Uterine smooth muscle cell (primary cell): ENCODE measurements at places on chromosomes 16 and 17. TPM values are rescaled to one million over a fixed set of nuclear protein-coding genes. Genes with fewer than 3 reads are reported as not detected.

OR2C1 gene
- 0.25 TPM in 1 of 2 replicates, not detected in the other for total RNA-seq

SLC22A31 gene
- total RNA-seq, result under 0.01 and 0.25 TPM in 2 replicates

SMIM5 gene
- not detected in 2 replicates for total RNA-seq

LGALS3BP gene
- total RNA-seq, result 206 and 456 TPM in 2 replicates

INCA1 gene
- 0.11 and 0.37 TPM in 2 replicates for total RNA-seq

CIBAR2 gene
- not detected in 2 replicates for total RNA-seq

CCL16 gene
- not detected in 2 replicates for total RNA-seq

KRTAP4-4 gene
- total RNA-seq, result not detected in 2 replicates

PYDC1 gene
- not detected in 2 replicates for total RNA-seq

TNP2 gene
- not detected in 2 replicates for total RNA-seq

TTLL6 gene
- not detected in 2 replicates for total RNA-seq

KRTAP3-1 gene
- total RNA-seq, result not detected in 2 replicates
